ENCODE measurements at places on chromosomes 5 and 9.

- DNase-seq, result no peak
Measured at GRCh38 chr5:121797681-121798518, 53.8 kb upstream of the FTMT start.

DNA sequence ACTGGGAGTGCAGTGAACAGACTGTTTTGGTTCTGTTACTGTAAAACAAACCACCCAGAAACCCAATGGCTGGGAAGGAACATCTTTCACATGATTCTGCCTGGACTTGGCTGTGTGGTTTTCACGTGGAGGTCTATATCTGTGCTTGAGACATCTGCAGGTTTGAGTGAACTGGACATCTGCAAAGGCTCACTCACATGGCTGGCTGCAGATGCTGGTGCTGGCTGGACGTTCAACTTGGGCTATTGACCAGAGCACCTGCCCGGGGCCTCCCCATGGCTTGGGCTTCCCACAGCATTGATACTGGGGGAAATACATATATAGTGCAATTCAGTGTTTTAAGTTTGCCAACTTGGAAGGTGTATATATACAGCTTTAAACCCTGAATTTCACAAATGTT lies 6.8 kb downstream of the CTSL start:
- no peak for DNase-seq

DNA sequence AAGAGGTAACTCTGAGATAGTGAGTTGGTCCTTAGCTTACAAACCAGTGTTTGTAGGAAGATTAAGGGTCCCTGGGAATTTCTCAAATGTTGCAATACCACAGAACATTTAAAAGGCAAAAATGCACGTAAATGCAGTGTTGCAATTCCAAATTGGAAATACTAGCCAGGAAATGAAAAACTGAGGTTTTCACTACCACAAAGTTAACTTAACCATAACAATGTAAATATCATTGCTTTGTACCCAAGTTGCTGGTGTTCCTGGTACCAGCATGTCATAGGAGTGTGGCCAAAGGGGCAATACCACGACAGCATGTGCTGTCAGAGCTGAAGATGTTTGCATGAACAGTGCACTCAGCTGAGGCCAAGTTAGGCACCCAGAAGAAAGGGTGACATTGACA lies 382.9 kb downstream of the GLIS3 start:
- DNase-seq, result no peak

GRCh38 chr5:135458921-135459331 lies 6.8 kb upstream of the TIFAB start:
- no peak for DNase-seq

DNA sequence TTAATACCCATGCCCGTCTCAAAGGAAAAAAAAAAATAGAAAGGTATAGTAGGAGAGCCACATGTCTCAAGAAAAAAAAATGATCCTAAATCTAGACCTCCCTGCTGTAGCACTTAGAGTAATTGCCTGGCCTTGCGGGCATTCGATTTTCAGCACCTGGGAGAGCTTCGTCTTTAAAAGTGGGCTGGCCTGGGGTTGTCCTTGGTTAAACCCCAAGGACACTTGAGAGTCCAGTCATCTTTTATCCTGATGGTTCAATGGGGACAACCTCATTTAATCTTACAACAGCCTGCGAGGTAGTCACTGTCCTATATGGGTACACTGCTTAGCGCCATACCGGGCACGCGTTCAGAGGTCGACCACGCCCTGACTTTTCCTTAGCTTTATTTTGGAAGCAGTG lies 60.1 kb downstream of the MAT2B start:
- no peak for DNase-seq

Measured in caudate nucleus (tissue), 63 donors.